Hepatic stellate cell (primary cell): ENCODE measurements at places on chromosomes 3 and 15.

- DNase-seq, result no peak
Measured at GRCh38 chr15:87660251-87661129, 596.0 kb downstream of the NTRK3 start.

- no peak for DNase-seq
Measured at GRCh38 chr15:94535298-94536048, 304.1 kb downstream of the MCTP2 start.

DNA sequence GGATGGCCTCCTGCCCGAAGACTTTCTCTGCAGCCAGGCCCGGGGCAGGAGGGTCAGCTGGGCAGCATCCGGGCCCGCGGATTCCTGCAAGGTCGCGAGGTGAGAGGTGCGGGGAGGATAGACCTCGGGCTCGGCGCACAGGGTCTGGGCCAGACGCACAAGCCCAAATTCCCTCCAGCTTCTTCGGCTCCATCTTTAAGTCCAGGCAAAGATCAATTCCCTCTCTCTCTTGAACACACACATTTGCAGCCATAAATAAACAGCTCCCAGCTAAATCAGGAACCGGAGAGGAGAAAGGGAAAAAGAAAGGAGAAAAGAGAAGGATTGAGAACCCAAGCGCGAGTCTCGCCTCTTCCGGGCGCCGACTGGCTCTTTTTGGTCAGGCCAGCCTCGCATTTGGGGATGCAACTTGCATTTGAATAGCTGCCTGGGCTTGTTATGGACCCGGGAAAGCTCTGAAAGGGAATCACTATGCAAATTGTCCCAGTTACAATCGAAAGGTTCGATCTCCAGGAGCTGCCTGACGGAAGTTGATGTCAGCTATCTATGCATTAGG lies 14.5 kb upstream of the ONECUT1 start:
- no peak for DNase-seq

DNA sequence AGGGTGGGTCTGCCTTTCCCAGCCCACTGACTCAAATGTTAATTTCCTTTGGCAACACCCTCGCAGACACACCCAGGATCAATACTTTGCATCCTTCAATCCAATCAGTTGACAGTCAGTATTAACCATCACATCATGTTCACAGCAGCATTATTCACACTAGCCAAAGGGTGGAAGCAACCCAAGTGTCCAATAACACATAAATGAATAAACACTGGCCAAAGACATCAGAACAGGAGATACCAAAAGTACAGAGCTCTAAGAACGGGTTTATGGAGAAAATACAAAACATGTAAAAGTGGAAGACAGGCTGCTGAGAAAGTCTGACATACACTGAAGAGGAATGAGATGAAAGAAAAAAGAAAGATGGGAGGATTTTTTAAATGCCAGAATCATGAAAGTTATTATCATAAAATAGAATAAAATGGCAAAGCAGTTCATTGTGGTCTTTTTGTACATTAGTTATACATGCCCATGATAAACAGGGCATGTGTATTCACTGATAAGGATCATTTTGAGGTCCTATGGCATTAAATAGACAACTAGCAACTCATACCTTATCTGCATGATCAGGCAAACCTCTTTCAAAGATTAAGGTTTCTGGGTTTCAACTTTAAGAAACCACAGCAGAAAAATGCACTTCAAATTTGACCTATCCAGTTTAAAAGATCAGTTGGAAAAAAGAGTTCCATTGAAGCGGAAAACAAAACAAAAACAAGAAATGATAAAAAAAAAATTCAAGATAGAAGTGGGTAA lies 22.9 kb downstream of the DNAAF4 start:
- no peak for DNase-seq

- no peak for DNase-seq
Measured at GRCh38 chr3:152203652-152204051, 65.1 kb upstream of the MBNL1 start.

- peak; percentile 43 for DNase-seq
Measured at GRCh38 chr15:68552773-68553172, 26.0 kb upstream of the CORO2B start.

GRCh38 chr15:95265419-95265997 lies 1034.1 kb downstream of the MCTP2 start:
- DNase-seq, result no peak

DNA sequence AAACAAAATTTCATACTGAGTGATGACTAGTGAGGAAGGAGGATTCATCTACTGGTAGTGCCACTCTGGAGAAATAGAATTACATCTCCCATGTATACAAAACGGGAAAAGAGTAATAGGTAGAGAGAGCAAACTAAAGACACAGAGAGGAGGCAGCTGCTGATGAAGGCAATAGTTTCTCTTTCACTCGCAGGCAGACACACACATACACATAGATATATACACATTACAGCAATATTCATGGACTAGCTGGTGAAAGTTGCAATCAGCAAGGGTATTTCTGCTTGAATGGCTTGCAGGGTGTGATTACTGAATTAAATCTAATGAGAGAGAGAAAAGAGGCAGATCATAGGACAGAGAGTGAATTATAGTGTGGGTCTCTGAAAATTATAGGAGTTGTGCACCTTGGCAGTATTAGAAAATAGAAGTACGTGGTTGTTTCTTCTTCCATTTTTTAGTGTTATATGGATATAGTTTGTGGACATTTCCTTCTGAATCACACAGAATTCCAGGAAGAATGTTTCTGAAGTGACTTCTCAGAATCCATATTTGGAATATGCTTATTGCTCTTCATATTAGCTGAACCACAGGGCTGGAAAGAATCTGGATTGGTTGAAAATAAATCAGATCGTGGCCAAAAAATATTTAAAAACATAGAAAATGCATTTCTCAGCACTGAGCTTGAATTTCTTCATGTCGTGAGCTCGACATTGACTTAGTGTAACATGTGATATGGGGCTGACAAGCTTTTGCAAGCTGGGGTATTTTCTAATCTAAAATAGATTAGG lies 991.2 kb downstream of the TUSC7 start:
- peak; percentile 14 for DNase-seq

DNA sequence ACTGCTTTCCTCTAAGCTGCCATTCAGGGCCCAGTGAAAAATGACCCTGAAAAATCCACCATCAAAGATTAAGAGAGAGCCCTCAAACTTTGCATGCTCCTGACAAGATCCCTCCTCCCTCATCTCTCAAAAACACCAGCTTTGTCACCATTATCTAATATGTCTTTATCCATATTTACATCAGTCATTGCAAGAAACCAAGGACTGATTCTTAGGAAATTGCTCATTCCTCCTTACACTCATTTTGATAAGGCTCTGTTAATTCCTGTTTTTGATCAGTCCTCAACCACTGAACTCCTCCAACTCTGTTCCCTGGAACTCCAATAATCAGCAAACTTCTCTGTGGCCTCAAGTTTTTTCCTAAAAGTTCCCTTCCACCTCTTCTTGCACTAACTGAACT lies 51.8 kb downstream of the CD200 start:
- DNase-seq, result no peak

DNA sequence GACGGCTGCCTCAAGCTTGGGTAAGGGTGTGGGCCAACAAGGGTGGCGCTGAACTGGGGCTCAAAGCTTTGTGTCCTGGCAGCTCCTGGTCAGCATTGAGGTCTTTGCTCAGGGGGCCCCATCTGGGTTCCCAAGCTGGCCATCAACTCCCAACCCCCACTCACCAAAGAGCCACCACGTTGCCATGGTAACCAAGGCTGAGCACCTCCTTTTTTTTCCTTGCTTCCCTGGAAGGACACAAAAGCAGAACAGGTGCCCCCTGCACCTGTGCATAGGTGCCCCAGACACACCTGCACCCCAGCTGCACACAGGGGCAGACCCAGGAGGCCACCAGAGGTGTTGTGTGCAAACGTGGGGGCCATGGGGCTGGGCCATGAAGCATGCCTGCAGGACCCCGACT lies 16.5 kb downstream of the UROC1 start:
- no peak for DNase-seq

GRCh38 chr3:190495796-190496195 lies 18.1 kb upstream of the IL1RAP start:
- no peak for DNase-seq

DNA sequence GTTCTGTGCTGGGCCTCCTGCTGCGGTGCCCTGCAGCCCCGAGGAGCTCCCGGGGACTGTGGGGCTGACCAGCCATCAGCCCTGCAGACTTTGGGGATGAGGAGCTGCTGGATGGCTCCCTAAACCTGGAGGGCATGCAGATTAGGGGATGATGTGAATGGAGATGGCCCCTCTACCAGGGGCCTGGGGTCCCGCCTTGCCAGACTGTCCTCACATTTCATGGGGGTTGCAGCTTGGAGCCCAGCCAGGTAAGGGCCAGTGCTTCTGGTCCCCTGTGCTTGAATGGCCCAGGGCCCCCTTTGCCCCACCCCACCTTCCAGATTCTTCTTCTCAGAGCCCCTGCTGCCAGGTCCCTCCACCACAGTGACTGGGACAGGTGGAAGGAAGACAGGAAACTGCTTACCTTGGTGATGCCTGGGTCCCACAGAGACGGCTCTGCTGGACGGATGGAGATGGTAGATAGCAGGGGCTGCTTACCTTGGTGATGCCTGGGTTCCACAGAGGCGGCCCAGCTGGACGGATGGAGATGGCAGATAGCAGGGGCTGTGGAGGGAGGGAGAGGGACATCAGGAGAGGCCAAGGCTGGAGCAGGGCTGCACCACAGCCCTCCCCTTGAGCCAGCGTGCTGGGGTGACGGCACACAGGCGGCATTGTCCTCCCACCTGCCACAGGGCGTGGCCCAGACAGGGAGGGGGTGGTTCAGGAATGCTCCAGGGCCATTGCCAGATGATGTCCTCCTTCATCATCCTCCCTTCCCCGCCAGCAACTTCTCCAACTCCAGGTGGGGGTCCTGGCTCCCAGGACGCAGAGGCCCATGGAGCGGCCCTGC lies at the start of gene SPTBN5:
TSS of gene SPTBN5 (minus strand) at position 632 of the 829 bp plus-strand sequence. CDS start at position 76, 556 bp downstream.
- DNase-seq, result no peak

DNA sequence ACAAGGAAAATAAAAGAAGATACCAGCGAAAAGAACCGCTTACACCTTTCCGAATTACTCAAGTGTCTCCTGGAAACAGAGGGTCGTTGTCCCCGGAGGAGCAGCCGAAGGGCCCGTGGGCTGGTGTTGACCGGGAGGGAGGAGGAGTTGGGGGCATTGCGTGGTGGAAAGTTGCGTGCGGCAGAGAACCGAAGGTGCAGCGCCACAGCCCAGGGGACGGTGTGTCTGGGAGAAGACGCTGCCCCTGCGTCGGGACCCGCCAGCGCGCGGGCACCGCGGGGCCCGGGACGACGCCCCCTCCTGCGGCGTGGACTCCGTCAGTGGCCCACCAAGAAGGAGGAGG lies 325 bp downstream of the ALCAM start:
- peak; percentile 30 for DNase-seq

DNA sequence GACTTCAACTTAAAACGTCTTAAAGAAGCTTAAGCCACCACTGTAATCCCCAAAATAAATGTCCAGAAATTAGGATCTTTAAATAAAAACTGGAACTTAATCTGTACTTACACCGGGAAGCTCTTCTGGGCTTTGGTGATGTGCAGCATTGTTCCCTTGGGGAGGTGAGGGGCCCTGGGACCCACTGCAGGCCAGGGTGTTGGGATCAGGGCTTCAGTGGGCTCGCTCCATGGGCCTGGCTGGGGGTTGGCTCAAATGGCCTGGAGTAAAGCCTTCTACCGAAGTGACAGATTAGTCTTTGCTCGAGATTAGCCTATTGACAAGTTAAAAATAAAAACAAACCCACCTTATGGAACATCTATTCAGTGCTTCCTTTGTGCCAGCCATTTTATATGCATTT lies 6.1 kb upstream of the RNU6-1 start:
- no peak for DNase-seq

DNA sequence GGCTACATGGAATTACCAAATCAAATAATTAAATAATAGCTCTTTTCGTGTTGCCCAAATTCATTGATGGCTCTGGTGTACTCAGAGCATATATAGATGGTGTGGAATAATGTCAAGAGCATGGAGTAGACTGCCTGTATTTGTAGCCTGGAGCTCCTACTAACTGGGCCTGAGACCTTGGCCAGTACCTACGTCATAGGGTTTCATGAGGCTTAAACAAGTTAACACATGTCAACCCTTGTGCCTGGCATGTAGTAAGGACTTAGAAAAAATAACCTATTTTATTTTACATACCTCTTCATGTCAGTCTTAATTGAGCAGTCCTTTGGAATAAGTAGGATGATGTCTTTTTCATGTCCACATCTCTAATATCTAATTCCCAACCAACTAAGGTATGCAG lies 223.7 kb upstream of the DPH6 start:
- no peak for DNase-seq

GRCh38 chr15:90046911-90047392 lies 45.8 kb downstream of the ZNF710 start:
- DNase-seq, result no peak

DNA sequence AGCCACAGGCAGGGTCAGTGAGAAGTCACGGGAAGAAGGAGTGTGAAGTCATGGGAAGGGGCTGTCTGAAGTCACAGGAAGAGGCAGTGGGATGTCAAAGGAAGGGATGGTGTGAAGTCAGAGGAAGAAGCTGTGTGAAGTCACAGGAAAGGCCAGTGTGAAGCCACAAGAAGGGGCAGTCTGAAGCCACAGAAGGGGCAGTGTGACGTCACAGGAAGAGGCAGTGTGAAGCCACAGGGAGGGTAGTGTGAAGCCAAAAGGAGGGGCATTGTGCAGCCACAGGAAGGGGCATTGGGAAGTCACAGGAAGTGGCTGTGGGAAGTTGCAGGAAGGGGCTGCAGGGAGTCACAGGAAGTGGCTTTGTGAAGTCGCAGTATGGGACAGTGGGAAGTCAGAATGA lies 35.1 kb downstream of the GASK1A start:
- DNase-seq, result no peak

GRCh38 chr3:162390891-162391290 lies 894.3 kb downstream of the OTOL1 start:
- DNase-seq, result peak; percentile 25

- DNase-seq, result no peak
Measured at GRCh38 chr3:195460091-195460713, 17.4 kb upstream of the ACAP2 start.

- DNase-seq, result no peak
Measured at GRCh38 chr3:36416599-36416998, 36.3 kb downstream of the STAC start.

DNA sequence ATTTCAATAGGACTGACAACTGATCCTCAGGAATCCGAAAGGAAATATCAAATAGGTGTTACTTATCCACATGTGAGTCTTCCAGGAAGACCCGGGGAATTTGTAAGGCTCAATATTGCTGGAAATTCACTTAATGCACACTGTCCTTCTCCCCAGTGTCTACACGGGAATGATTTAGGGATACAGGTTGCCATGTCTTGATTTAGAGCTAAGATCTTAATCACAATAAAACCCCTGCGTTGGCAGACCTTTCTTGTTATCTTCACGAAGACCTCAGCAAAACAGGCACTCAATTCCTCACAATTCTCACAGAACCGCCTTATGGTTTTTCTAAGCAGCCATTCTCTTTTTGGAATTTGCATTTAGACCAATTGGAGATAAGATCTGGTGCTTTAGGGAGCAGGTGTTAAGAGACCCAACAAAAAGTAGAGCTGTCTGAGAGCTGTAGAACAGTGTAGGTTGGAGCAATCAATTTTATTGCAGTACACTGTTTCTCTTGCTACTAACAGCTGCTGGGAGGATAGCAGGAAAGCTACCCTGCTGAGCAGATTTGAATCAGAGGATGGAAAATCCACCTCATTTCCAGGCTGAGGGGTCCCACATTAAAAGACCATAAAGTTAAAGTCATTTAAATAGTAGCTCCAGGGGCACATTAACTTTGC lies 925.7 kb downstream of the EPHA3 start:
- DNase-seq, result no peak

GRCh38 chr3:6522191-6522590 lies 338.7 kb upstream of the GRM7 start:
- DNase-seq, result no peak
